SJSA1 (cell line): ENCODE measurements at places on chromosomes 6 and 20.
A peak's percentile ranks its signal among the peaks of the same experiment; 100 is the strongest.

DNA sequence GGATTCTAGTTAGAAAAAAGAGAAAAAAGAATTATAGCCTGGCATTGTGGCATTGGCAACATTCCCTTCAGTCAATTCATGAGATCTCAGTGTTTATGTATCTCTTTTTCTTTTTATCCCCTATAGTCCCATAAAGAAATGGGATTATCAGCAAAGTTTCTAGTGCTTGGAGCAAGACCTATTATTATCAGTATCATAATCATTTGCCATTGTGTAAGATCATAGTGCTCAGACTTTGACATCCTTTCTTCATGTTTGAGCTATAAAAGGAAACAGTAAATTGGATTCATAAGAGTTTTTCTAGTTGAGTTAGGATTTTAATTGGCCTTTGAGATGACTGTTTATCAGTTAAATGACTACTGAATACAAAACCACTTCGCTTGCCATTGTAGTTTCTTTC, 295.6 kb downstream of the GRIK2 start:
- H3K4me3 ChIP-seq: no peak overlapping the region
- no peak overlapping the region for H3K27ac ChIP-seq
- H3K27me3 ChIP-seq: no peaks in the 10 kb centered on the region
- no peaks in the 10 kb centered on the region for H3K4me1 ChIP-seq
- no peak for DNase-seq

GRCh38 chr20:38610521-38610920, 8.9 kb downstream of the ARHGAP40 start:
- H3K36me3 ChIP-seq: no peaks in the 10 kb centered on the region
- H3K4me3 ChIP-seq: no peak overlapping the region
- H3K27ac ChIP-seq: no peak overlapping the region
- H3K27me3 ChIP-seq: peaks cover 17% of the 10 kb centered on the region; the same call in 1 of the 2 replicates
- no peaks in the 10 kb centered on the region for H3K4me1 ChIP-seq
- no peak for DNase-seq

DNA sequence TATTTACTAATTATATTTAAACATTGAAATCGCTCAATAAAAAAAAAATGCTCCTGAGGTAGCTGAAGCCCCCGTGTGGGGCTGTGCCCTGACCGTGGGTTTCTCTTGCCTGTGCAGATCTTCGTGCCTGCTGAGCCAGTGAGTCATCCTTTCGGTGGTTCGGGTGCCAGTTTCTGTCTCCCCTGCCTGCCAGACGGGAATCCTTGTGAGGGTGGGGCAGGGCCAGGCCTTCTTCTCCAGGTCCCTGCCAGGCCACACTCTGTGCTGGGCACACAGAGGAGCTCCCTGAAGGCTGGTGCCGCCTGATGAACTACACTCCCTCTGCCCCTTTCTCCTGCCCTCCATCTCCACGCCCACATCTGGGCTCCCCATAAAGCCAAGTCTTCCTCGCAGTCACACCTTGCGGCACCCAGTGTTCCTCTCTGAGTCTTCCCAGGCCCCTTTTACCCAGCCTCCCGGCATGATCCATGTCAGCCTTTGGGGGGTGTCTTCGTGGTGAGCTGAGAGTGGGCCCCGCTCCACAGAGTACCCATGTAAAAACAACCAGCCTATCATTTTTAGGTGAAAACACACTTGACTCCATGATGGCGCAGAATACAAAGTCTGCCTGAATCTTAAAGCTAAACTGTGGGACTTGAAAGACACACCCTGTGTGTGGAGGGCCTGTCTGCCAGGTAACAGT, 19.3 kb downstream of the FGD2 start:
- DNase-seq: peak; percentile 79
- H3K36me3 ChIP-seq: no peaks in the 10 kb centered on the region
- H3K27me3 ChIP-seq: no peaks in the 10 kb centered on the region
- peaks cover 7% of the 10 kb centered on the region for H3K4me1 ChIP-seq
- no peak overlapping the region for H3K4me3 ChIP-seq
- peak overlapping the region; percentile 21 for H3K27ac ChIP-seq

DNA sequence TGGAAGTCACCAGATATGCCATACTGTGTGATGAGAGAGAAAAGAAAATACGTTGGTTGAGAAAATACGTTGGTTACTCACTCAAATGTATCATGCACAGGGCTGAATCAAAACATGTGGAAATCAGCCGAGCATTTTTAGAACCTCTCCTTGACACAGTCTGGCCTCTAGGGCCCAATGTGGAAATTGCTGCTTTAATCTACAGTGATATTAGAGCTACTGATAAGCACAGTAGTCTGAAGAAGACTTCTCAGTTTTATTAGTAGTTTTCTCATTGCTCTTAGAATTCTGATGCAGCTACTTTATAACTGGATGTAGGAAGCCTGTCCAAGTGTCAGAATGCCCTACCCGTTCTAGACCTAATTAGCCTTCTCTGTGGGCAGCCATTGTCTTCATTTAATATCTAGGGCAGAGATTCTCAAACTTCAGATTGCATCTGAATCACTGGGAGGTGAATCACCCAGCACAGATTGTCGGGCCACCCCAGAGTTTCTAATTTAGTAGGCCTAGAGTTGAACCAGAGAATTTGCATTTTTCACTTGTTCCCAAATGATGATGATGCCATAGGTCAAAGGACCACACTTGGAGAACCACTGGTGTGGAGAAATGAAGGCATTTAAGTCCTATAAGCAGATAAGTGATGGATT, 229.1 kb downstream of the PLCB1 start:
- H3K4me1 ChIP-seq: peaks cover 12% of the 10 kb centered on the region
- no peaks in the 10 kb centered on the region for H3K36me3 ChIP-seq
- no peak overlapping the region for H3K4me3 ChIP-seq

- no peak overlapping the region for H3K27ac ChIP-seq
- no peak for DNase-seq
- H3K27me3 ChIP-seq: no peaks in the 10 kb centered on the region
- H3K4me3 ChIP-seq: no peak overlapping the region
- no peaks in the 10 kb centered on the region for H3K36me3 ChIP-seq
These were observed 118.4 kb upstream of the RUNX2 start for GRCh38 chr6:45209762-45210161.

GRCh38 chr20:53698371-53698978, 104.8 kb upstream of the ZNF217 start:
- no peak for DNase-seq
- no peaks in the 10 kb centered on the region for H3K27me3 ChIP-seq
- no peak overlapping the region for H3K4me3 ChIP-seq
- H3K27ac ChIP-seq: no peak overlapping the region
- no peaks in the 10 kb centered on the region for H3K4me1 ChIP-seq

- no peak overlapping the region for H3K27ac ChIP-seq
- no peaks in the 10 kb centered on the region for H3K27me3 ChIP-seq
- no peaks in the 10 kb centered on the region for H3K4me1 ChIP-seq
- peaks cover 61% of the 10 kb centered on the region for H3K36me3 ChIP-seq
These were observed 5.1 kb upstream of the DEF6 start for GRCh38 chr6:35292494-35292893.

DNA sequence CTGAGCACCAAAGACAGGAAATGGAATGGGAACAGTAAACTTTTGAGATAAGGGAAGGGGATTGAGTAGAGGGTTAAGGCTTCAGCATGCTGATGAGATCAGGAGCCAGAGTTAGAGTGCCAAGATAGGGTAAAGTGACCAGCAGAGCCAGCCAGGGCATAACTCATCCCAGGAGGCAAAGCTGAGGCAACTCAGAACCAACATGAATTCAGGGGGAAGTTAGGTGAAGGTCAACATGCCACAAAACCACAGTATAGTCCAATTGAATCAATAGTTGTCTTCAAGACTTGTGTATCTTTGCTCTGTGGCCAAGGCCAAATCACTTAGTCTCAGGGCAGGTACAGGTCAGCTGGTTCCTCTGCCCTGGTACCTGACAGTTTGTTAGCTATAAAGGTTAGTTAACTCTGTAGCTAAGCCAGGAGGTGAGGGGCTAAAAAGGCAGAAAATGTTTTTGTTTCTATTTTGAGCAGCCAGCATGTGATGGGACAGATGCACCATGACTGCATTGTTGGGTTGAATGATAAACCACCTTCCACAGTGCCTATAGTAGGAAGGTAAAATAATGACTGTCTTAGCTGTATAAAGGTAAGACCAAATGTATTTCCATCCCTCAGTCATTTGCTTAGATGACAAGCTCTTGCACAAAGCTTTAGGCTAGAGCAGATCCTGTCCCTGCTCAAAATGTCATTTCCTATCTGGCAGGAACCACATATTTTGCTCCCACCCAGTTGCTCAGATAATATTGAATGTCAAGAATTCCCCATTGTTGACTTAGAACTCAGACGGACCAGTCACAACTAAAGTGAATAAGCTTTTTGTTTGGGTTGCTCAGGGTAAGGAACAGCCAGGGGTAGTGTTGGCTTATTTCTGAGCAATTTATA, 15.8 kb downstream of the RNF8 start:
- no peaks in the 10 kb centered on the region for H3K27me3 ChIP-seq
- H3K4me3 ChIP-seq: no peak overlapping the region
- DNase-seq: no peak
- H3K36me3 ChIP-seq: peaks cover 66% of the 10 kb centered on the region
- H3K4me1 ChIP-seq: peaks cover 11% of the 10 kb centered on the region

- DNase-seq: no peak
- H3K27ac ChIP-seq: no peak overlapping the region
- H3K27me3 ChIP-seq: no peaks in the 10 kb centered on the region
- H3K4me1 ChIP-seq: 0 out of 2 replicates have a peak, but pooled peaks cover 6% of the 10 kb centered on the region
These were observed 140.0 kb downstream of the ARID1B start for GRCh38 chr6:156917213-156917612.

DNA sequence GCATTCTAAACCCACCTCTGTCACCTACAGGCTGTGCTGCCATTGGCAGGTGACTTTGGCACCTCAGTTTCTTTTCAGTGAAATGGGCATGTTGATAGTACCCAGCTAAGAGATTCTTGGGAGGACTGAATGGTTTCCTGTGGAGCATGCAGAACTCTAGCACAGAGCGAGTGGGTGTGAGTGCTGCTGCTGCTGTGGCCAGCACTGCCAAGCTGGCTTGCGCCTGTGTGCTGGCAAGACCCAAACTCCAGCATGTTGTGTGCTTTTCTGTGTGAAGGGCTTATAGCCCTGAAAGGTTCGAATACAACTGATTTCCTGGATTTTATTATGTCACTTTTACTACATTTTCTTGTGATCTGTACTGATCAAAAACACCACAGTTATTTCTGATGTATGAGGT, 78.1 kb upstream of the KIF25 start:
- H3K27me3 ChIP-seq: no peaks in the 10 kb centered on the region
- no peaks in the 10 kb centered on the region for H3K4me1 ChIP-seq
- H3K36me3 ChIP-seq: peaks cover 82% of the 10 kb centered on the region
- no peak overlapping the region for H3K4me3 ChIP-seq
- no peak overlapping the region for H3K27ac ChIP-seq
- no peak for DNase-seq

- H3K4me3 ChIP-seq: peak within 1 kb of the TSS; percentile 84
- peaks cover 27% of the 10 kb centered on the region for H3K36me3 ChIP-seq
- H3K27ac ChIP-seq: peak within 1 kb of the TSS; percentile 41
- no peaks in the 10 kb centered on the region for H3K27me3 ChIP-seq
- H3K4me1 ChIP-seq: peaks cover 14% of the 10 kb centered on the region; the same call in 1 of the 2 replicates
These were observed at the start of gene SRPK1 for GRCh38 chr6:35920793-35921732. TSS of gene SRPK1 (minus strand) at chr6:35921098. CDS start at chr6:35921056, 42 bp downstream.

DNA sequence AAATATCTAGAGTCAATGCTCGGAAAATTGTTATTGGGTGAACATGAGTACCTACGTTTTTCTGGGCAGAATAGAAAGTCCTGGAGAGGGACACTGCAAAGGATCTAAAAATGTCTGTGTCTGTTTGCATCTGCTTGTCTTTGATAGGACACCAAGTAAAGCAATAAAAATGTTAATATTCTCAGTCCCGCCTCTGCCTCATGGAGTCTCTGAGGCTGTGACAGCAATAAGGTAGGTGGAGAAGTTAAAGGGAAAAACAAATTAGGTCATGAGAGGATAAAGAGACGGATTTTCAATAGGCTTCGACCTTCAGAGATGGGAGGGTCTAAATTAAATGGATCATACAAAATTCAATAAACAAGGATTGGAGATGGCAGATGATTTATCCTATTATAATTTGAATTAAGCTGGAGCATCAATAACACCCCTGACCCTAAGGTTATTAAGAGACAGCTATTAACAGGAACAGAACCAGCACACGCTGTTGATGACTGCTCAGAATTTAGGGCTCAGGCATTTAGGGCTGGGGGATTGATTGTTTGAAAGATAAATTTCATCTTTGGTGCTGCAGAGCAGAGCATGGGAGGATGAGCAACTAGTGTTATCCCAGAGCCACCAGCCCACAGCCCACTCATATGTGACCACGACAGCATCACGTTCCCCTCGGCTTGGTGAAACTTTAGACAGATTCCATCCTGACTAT, 620.3 kb upstream of the CDH4 start:
- no peak for DNase-seq
- no peaks in the 10 kb centered on the region; the same call in 1 of the 2 replicates for H3K27me3 ChIP-seq
- H3K36me3 ChIP-seq: no peaks in the 10 kb centered on the region
- H3K4me1 ChIP-seq: no peaks in the 10 kb centered on the region
- no peak overlapping the region for H3K27ac ChIP-seq

DNA sequence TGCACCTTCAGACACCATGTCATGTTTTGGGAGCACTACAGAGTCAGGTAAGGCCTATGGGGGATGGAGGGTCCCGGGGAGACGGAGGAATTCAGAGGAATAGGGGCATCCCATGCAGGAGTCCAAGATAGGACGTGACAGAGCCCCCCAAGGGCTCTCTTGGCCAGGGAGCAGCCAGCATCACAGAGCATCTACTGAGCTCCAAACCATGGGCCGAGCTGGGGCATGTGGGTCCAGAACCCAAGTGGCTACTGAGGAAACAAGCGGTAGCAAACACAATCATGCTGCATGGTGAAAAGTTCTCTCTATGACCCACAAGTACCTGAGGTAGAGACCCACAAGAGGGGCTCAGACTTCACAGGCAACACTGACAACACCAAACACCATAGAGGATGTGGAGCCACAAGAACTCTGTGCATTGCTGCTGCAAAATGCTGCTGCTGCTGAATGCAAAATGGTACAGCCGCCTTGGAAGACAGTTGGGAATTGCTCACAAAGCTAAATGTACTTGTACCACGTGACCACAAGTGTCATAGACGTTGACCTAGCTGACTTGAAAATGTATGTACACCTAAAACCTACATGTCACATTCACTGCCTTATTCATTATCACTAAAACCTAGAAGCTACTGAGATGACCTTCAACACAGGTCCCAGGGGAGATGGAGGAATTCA, 33.4 kb upstream of the MAS1L start:
- H3K4me3 ChIP-seq: no peak overlapping the region
- no peaks in the 10 kb centered on the region for H3K36me3 ChIP-seq
- no peak for DNase-seq
- H3K27me3 ChIP-seq: no peaks in the 10 kb centered on the region
- H3K27ac ChIP-seq: no peak overlapping the region

- no peak for DNase-seq
- H3K27ac ChIP-seq: no peak overlapping the region
- no peaks in the 10 kb centered on the region for H3K27me3 ChIP-seq
- H3K36me3 ChIP-seq: no peaks in the 10 kb centered on the region
These were observed 95.1 kb upstream of the IYD start for GRCh38 chr6:150273457-150274309.

- H3K4me1 ChIP-seq: no peaks in the 10 kb centered on the region
- H3K4me3 ChIP-seq: no peak overlapping the region
- DNase-seq: no peak
- H3K27me3 ChIP-seq: no peaks in the 10 kb centered on the region
These were observed 280.3 kb upstream of the SYNCRIP start for GRCh38 chr6:85923013-85923430.

- no peaks in the 10 kb centered on the region for H3K4me1 ChIP-seq
- H3K27me3 ChIP-seq: peaks cover 40% of the 10 kb centered on the region
- DNase-seq: no peak
- no peak overlapping the region for H3K27ac ChIP-seq
These were observed 463 bp upstream of the HLA-DMB start for GRCh38 chr6:32941214-32941768.
